ENCODE measurements at places on chromosomes 7 and 10. TPM values are rescaled to one million over a fixed set of nuclear protein-coding genes. Genes with fewer than 3 reads are reported as not detected.

DNA sequence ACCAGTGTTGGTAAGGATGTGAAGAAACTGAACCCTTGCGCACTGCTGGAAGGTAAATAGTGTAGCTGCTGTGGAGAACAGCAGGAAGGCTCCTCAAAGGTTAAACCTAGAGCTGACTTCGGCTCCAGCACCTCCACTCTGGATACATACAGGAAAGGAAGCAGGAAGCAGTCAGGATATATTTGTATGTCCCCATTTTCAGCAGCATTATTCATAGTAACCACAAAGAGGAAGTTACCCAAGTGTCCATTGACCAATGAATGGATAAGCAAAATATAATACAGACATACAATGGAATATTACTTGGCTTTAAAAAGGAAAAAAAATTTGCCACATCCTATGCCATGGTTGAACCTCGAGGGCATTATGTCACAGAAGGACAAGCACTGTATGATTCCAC is 15.0 kb downstream of the RET start:
- no peak for DNase-seq

DNA sequence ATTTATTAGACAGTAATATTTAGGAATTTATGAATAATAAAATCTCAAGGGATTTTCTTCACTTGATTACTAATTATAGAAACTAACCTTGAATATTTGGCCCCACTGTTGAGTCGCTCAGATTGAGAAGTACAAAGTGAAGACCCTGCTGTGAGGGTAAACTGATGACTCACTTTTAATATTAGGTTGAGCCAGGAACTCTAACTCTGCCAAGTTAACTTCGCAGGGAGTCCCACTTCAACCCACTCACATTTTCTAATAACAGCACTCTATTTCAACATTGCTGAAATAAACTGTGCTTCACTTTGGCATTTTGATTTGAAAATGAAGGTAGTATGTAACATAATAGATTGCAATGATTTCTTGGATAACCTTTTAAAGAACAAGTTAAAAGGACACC is 200.7 kb downstream of the POLR1F start:
- no peak for DNase-seq

DNA sequence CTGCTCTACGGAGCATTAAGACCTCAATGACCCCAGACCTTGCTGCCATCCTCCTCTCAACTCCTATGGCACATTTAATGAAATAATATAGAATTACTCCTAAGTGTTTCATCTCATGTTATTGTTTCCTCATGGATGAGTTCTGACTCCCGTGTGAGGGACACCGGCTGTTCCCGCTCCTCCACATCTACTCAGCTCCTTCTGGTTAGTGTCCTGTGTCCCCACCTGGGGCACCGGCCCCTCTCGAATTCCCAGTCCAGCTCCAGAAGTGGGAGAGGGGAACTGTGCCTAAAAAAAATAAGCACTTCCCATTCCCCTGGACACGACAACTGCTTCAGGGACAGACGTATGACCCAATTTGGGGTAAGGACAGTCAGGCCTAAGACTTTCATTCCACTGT is 58.3 kb downstream of the PIP4K2A start:
- no peak for DNase-seq

DNA sequence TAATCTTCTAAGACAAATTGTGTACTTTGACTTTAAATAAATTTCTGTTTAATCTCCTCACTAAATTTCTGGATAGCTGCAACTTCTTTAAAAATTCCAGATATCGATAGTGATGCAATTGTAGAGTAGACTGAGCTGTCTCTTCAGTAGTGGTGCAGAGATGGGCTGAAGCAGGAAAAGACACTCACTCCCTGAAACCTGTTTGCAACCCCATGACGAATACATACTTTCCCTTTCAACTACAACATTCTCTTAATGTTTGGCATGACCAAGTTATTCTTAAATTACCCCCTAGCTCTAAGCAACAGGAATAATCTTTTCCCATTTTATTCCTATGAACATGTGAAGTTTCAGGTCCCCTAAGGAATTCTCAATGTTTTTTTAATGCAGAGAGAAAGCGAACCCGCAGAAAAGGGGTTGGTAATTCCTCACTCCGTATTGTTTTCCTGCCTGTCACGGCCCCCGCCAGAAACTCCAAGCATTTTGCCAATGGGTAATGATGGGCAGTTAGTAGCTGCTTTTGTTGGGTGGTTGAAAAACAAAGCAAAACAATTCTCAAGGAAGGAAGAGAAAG is 1.3 kb downstream of the THSD7A start:
- no peak for DNase-seq

- DNase-seq, result no peak
These were observed 54.6 kb upstream of the OPN4 start for GRCh38 chr10:86599729-86600128.

- no peak for DNase-seq
These were observed 165.9 kb downstream of the ABCA13 start for GRCh38 chr7:48337012-48337621.

- no peak for DNase-seq
These were observed 33.0 kb downstream of the HK1 start for GRCh38 chr10:69311309-69311708.

- DNase-seq, result no peak
These were observed 292.0 kb downstream of the PHTF2 start for GRCh38 chr7:78090616-78091015.

DNA sequence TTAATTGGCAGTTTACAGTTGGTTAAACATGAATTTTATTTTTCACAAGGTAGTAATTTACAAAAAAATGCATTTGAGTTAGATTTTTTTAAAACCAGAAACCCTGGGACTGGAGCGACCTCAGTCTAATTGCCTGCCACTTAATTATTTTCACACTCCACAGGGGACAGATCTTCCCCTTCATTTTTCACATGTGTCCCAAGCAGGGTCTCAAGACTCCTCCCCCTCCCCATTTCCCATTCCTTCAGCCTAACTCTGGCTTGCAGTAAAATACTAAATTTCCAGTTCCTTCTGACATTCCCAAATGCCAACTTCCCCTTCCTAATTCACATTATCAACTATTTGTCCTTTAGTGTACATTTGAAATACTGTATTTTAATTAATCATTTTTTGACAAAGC is 948 bp downstream of the ZNF138 start:
- no peak for DNase-seq

DNA sequence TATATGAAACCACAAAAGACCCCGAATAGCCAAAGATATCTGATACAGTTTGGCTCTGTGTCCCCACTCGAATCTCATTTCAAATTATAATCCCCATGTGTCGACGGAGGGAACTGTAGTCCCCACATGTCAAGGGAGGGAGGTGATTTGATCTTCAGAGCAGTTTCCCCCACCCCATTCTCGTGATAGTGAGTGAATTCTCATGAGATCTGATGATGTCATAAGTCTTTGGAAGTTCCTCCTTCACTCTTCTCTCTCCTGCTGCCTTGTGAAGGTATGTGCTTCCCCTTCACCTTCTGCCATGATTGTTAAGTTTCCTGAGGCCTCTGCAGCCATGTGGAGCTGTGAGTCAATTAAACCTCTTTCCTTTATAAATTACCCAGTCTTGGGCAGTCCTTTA is 13.0 kb downstream of the ELAPOR2 start:
- DNase-seq, result no peak

- DNase-seq, result no peak
These were observed 22.0 kb upstream of the MYL10 start for GRCh38 chr7:101651112-101651511.

- DNase-seq, result no peak
These were observed 35.9 kb upstream of the AP5Z1 start for GRCh38 chr7:4739528-4739992.

- no peak for DNase-seq
These were observed 7.4 kb upstream of the TSPAN12 start for GRCh38 chr7:120865191-120865981.

GRCh38 chr7:98761225-98761624 is 108.6 kb downstream of the TMEM130 start:
- no peak for DNase-seq

GRCh38 chr7:24965831-24966708 is 13.9 kb downstream of the OSBPL3 start:
- DNase-seq, result peak; percentile 83

Gene C10orf143
- total RNA-seq, result 3.1 TPM

Gene SEMA4G
- 3.2 TPM for total RNA-seq

Gene PRKAR2B
- total RNA-seq, result 1.7 TPM

Data from activated naive CD4-positive, alpha-beta T cell treated with anti-CD3 and anti-CD28 coated beads, Interleukin-2, amount 50 U/mL, for 72 hours (primary cell).